ENCODE measurements at places on chromosomes 7 and 10.

GRCh38 chr7:33196221-33196620, 66.9 kb downstream of the BBS9 start:
- no peak for DNase-seq

DNA sequence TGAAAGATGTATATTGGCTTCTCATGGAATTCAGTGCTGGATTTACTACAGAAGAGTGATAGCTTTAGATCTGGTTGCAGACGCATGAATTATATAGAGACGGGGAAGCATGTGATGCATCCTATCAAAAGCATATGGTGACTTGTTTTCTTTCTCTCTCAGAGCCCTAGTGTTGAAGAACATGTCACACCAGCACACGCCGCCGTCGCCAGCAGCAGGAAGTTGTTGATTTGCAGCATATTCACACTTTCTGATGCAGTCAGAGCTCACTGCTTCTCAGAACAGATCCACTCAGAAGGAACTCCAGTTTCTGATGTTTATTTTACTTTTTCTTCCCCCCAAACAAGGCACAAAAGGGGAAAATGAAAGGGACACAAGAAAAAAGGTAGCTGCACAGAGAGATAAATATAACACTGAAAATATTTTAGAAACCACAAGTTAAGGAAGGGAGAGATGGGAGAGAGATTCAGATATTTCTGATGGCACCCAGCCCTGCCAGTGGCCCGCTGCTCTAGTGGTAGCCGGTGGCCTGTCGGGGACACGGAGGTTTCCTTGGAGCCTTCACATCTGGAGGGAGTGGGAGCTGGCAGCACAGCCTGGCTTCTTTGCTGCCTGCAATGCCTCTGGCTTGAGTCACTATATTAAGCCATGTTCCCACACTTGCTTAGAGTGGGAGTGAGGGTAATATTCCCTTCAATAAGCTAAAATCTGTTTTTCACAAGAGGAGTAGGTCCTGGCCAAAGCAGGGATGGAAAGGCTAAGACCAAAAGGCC, 123.2 kb downstream of the NRP1 start:
- DNase-seq = no peak

DNA sequence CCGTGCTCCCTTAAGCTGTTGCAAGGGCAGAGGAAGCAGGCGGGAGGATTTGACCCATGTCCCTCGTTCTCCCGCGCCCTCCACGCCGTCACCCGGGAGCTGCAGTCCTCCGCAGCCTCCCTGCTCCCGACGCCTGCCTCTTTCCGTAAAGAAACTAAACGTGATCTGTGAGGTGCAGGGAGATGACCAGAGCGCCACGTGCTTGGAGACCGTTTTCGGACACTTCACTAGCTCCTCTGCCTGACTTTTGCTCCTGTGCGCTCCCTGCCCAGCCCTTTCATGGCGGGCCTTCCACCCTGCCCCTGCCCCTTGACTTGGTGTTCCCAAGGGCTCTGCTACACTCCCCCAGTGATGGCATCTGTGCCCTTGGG, 171.2 kb downstream of the LSM5 start:
- no peak for DNase-seq

GRCh38 chr10:113063043-113063967, 113.3 kb downstream of the TCF7L2 start:
- DNase-seq = no peak

GRCh38 chr10:98267894-98268693, at the start of gene LOXL4:
Gene LOXL4 (minus strand): TSS chr10:98268194. CDS start chr10:98263019, 5,175 bp downstream.
- DNase-seq = no peak

GRCh38 chr7:6433784-6434615, 13.8 kb downstream of the DAGLB start:
- DNase-seq = no peak

GRCh38 chr7:143484119-143484518, 6.4 kb downstream of the TAS2R41 start:
- DNase-seq = no peak

DNA sequence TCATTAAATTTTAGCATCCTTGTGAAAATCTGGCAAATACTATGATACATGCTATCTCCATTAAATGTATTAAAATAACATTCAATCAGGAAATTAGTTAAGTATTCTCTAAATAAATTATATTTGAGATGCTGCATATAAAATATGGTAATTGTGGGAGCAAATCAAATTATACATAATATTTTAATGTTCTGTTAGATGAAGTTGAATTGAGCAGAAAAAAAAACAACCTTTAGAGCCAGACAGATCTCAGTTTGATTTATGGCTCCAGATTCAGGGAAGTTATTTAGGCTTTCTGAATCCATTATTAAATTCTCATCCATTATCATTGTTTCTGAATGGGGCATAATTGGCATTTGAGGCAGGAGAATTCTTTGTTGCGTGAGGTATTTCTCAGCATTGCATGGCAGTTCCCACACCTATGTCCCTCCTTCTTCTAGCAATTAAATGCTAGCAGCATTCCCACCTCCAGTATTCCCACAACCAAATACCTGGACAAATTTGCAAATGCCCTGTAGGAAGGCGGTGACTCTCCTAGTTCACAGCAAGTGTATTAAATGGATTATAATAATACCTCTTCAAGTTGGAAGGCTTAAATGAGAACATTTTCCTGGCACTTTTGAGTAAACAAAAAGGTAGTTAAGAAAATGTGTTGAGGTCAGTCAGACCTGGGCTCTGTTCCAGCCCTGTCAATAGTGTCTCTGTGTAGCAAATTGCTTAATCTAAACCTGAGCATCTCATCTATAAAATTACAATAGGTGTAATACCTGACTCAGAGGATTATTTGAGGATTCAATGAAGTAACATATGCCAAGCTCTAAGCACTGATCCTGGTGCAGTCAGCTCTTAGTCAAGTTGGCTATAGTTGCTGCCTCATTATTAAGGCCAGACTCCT, 108.9 kb downstream of the RNLS start:
- no peak for DNase-seq

DNA sequence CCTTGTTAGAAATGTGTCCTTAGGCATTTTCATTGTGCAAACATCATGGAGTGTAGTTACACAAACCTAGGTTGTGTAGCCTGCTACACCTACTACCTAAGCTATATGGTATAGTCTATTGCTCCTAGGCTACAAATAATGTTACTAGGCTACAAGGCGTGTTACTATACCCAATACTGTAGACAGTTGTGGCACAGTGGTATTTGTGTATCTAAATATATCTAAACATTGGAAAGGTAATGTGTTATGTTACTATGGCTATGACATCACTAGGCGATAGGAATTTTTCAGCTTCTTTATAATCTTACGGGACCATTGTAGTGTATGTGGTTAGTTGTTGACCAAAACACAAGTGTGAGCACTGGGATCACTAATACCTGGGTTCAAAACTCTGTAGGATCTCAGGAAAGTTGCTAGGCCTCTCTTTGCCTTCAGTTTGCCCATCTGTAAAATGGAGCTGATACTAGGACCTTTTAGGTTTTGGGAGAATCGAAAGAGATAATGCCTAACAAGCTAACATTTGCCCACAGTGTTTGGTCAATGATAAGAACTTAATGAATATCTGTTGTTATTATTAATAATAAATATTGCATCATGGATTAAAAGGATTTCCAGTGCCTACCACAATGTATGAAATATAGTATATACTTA, 2.7 kb downstream of the BICC1 start:
- DNase-seq = no peak

- DNase-seq = no peak
Observed at GRCh38 chr7:23426876-23427275, 43.4 kb downstream of the IGF2BP3 start.

DNA sequence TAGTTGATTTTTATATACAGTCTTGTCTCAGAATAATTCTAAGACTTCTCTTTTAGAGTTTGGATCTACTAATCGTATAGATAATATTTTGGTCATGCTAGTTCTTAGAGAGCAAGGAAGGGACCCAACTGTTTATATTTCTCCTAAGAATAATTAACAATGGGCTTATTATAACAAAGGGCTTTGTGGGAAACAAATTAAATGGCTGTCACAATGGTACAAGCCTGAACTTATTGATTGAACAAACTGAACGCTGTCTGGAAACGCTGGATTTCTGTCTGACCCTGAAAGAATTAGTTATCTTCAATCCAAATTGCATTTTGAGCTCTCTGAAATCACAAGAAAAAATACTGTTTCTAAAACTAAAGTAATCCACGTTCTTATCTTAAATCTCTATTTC, 56.8 kb downstream of the CSTF2T start:
- DNase-seq = no peak

DNA sequence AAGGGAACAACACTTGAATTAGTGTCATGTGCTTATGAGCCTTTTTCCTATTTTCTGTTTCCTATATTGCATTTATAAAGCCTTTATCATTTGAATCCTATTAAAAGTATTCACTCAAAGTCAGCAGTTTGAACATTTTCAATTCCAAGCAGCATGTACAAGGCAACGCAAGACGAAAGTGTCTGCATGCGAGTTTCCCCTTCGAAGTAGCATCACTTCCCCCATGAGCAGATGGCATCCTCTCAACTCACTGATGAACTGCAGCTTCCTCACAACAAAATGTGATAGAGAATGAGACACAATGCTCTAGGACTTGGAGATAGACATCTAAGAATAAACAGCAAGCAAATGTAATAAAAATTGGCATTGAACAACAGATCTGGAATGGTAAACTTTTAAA, 270.7 kb downstream of the PRPF18 start:
- no peak for DNase-seq

- DNase-seq = no peak
Observed at GRCh38 chr7:93307131-93307660, 75.0 kb downstream of the VPS50 start.

DNA sequence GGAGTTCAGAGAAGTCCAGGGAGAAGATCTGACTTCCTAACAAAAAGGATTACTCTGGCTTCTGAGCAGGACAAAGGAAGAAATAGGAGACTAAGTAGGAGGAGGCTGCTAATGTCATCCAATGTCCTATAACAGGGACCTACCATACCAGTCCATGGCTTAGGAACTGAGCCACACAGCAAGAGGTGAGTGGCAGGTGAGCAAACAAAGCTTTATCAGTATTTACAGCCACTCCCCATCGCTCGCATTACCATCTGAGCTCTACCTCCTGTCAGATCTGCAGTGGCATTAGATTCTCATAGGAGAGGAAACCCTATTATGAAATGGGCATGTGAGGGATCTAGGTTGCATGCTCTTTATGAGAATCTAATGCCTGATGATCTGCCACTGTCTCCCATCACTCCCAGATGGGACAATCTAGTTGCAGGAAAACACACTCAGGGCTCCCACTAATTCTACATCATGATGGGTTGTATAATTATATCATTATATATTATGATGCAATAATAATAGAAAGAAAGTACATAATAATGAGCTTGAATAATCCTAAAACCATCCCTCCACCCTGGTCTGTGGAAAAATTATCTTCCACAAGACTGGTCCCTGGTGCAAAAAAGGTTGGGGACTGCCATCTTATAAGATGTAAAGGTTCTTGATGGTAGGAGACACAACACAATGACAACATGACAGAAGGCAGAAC, 487.4 kb downstream of the PLXDC2 start:
- no peak for DNase-seq

DNA sequence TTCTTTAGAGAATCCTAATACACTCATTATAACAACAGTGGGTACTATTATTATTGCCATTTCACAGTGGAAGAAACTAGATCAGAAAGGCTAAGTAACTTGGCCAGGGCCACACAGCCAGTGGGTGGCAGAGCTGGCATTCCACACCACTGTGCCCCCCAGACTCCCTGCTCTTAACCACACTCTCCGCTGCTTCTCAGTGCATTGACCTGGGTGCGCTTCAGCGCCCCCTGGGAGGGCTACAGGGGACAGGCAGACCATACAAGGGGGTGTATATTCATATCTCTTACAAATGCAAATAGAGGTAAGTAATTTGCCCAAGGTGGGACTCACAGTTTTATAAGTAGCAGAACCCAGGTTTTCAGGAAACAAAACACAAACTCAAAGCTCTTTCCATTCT, 77.0 kb upstream of the NMT2 start:
- DNase-seq = no peak

DNA sequence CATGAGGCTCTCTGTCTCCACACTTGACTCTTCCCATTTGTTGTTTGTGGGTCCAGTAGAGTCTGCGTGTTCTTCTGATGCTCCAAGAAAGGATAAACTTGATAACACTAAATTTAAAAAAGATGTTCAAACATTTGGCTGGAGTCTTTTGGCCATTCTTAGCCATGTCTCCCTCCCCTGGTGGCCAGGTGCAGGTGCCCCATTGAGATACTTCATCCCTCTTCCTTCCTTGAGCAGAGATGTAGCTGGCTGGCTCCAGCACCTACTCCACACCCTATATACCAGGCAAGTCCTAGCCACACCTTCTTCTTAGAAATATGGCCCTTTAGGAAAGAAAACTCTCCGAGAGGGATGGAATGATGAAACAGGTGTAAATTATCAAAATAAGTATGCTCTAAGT, 103.2 kb upstream of the GJD4 start:
- no peak for DNase-seq

DNA sequence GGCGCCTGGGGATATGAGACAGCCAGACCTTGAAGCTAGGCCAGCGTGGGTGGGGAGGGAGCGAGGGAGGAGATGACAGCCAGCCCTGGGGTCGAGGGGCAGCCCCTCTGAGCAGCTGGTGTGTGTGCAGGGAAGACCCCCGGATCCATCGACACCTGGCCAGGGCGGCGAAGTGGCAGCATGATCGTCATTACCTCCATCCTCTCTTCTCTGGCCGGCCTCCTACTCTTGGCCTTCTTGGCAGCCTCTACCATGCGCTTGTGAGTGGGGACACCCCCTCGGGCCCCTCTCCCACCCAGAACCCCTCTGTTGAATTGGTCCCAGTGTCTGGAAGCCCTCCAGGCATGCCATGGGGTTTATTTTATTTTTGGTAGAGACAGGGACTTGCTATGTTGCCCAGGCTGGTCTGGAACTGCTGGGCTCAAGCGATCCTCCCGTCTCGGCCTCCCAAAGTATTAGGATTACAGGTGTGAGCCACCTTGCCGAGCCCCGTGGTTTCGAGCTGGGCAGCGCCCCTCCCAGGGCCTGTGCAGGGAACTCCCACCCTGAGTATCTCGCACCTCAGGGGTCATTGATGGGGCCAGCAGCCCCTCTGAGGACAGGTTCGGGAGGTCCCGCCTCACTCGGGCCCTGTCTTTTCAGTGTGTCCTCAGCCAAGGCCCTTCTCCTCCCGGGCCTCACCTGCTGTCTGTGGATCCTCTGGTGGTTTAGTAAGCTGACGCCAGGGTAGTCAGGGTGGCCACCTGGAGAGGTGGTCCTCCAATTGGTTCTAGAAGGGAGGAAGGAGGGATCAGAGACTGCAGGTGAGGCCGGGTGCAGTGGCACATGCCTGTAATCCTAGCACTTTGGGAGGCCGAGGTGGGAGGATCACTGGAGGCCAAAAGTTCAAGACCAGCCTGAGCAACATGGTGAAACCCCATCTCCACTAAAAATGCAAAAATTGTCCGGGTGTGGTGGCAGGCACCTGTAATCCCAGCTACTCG, 3.8 kb downstream of the UPK3B start:
- DNase-seq = no peak

DNA sequence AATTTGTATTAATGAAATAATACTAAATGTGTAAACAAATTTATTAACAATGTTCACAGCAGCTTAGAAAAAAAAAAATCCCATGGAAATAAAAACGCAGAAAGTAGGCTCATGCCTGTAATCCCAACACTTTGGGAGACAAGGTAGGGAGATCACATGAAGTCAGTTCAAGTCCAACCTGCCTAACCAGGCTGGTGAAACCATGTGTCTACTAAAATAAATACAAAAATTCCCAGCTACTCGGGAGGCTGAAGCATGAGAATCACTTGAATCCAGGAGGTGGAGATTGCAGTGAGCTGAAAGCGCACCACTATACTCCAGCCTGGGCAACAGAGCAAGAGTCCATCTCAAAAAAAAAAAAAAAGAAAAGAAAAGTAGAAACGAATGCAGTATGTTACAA, 36.2 kb downstream of the LARP4B start:
- DNase-seq = no peak

- DNase-seq = no peak
Observed at GRCh38 chr7:107948645-107949442, 54.1 kb downstream of the LAMB1 start.
